ENCODE measurements at places on chromosomes 11 and 22. TPM values are rescaled to one million over a fixed set of nuclear protein-coding genes. Genes with fewer than 3 reads are reported as not detected.

NUP98 gene
- total RNA-seq, result 93.9 TPM

GRCh38 chr22:25447067-25447685, 117.3 kb upstream of the GRK3 start:
- DNase-seq, result no peak

NRIP3 gene
- 28.7 TPM for total RNA-seq

DNA sequence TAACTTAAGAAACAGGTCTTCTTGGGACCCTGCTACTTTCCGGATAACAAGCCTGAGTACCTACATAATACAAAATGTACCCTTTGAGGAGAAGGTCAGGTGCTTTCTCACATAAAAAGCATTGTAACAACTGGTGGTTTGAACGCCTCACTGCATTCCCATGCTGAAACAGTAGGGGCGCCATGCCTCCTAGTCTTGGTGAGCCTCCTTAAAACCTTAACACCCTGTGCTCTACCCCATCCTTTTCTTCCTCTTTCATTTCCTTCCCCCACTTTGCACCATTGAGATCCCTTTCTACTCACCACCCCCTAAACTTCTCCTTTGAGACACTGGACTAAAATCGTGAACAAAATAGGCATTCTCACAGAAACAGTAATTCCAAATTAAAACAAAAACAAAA, 729.3 kb downstream of the NTM start:
- DNase-seq, result no peak

- DNase-seq, result no peak
Measured at GRCh38 chr22:34969001-34969790, 96.8 kb upstream of the ISX start.

- DNase-seq, result no peak
Measured at GRCh38 chr22:32998373-32998772, 59.8 kb downstream of the SYN3 start.
